Neural crest cell (in vitro differentiated cells): ENCODE measurements at places on chromosomes 6 and 20.

GRCh38 chr6:44335631-44336030 is 6.8 kb upstream of the SPATS1 start:
- no peak for DNase-seq

DNA sequence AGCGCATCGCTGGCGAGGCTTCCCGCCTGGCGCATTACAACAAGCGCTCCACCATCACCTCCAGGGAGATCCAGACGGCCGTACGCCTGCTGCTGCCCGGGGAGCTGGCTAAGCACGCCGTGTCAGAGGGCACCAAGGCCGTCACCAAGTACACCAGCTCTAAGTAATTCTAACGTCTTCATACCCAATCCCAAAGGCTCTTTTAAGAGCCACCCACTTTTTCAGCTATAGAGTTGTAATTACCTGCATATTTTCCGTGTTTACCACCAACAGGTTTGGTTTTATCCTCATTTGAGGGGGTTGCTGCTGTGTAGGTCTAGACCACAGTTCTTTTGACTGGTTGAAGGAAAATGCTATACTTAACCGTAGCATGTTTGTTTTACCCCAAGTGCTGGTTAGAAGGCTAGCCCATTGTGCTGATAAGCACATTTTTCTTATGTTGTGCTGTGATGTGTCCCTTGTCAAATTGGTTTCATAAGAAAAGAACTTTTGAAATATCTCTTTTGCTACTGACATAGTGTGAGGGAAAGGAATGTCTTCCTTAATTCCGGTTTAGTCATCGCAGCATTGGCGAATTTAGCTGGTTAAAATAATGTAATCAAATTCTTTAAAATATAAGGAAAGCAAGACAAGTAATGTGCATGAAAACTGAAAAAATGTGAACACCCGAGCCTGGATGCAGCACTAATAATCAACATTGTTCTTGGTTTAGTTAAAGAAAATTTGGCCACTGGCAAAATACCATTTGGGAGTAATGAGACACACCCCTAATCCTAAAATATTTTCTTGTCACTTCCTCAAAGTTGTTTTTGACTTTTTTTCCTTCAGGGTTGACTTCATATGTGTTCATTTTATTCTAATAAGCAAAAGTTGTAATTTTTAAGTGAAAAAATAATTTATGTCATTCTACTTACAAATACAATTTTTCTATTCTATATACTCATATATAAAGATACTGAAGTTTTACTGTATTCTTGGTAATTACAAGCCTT is 112.8 kb downstream of the HFE start:
- no peak for DNase-seq

DNA sequence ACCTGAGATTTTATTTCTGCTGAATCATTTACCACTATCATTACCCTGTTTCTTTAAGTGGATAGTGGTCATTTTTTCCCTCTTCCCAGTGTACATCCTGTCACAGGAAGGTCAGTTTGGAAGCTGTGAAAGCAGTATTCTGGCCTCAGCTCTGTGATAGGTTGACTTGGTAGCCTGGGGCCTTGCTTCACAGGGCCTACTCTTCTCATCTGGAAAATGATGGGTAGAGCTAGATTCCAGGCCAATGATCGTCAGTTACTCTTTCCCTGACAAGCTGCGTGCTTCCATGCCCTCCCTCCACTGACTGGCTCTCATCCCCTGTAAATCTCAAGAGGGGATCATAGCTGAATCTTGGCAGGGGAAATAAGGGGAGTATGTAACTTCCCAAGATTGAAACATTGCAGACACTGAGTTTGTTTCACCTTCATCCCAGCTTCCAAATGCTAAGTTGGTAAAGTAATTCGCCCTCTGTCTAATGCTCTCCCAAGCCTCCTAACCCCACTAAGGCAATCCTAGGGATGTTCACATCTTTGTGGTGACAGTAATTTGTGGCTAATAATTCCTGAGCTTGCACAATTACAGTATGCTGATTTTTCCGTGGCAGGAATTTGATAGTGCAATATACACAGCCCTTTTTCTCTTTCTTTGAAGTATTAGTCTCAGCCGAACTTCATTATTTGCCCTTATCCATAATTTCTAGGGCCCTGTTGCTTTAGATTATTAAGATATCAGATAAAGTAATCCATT is 51.2 kb downstream of the VAPB start:
- no peak for DNase-seq

DNA sequence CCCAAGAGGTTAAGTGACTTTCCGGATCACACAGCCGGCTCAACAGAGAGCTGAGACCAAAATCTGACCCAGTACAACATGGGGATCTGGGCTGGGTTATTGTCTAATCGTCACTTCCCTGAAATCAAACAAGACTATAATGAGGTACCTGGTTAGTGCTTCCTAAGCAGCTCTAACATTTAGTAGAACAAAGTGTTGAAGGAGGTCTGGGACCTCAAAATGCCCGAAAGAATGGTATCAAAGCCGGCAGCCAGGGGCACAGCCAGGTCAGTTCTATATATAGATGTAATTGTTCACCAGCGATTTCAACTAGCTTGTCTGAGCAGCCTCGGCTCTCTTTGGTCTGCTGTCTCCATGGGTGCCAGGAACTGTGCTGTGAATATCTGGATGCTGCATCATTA is 245.5 kb upstream of the ECI2 start:
- no peak for DNase-seq

GRCh38 chr6:149860834-149861602 is 3.1 kb downstream of the LRP11 start:
- DNase-seq, result no peak

- DNase-seq, result no peak
Observed at GRCh38 chr6:26611599-26611998, 14.8 kb downstream of the ABT1 start.

DNA sequence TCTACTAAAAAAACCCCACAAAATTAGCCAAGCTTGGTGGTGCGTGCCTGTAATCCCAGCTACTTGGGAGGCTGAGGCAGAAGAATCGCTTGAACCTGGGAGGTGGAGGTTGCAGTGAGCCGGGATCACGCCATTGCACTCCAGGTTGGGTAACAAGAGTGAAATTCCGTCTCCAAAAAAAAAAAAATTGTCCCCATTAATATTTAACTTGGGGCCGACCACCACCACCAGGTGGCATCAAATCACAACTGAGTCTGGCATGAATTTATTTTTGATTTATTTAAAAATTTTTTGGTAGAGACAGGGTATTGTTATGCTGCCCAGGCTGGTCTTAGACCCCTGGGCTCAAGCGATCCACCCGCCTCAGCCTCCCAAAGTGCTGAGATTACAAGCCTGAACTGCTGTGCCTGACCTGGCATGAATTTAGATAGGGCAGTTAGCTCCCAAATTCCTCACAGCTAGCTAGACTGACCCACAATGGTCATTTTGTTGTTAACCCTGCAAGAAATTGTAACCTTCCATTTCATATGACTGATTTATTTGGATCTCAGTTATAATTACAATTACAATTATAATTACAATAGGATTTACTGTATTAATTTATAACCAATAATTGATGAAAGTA is 17.1 kb upstream of the BEND3 start:
- DNase-seq, result peak; percentile 51

DNA sequence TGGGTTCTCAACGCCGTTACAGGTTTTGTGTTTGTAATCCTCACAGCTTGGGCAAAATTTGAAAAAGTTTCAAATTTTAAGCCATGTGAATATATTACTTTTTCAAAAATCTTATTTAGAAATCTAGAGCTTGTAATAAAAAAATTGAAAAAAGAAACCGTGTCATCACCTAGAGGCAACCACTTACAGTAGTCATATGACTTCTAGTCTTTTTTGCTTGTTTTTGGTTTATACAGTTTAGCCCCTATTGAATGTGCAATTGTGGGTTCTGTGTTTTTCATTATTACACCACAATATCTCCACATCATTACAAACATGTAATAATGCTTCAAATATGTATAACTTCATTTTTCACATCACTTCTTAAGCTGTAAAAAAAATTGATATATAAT is 888 bp downstream of the DYNLRB1 start:
- DNase-seq, result no peak

DNA sequence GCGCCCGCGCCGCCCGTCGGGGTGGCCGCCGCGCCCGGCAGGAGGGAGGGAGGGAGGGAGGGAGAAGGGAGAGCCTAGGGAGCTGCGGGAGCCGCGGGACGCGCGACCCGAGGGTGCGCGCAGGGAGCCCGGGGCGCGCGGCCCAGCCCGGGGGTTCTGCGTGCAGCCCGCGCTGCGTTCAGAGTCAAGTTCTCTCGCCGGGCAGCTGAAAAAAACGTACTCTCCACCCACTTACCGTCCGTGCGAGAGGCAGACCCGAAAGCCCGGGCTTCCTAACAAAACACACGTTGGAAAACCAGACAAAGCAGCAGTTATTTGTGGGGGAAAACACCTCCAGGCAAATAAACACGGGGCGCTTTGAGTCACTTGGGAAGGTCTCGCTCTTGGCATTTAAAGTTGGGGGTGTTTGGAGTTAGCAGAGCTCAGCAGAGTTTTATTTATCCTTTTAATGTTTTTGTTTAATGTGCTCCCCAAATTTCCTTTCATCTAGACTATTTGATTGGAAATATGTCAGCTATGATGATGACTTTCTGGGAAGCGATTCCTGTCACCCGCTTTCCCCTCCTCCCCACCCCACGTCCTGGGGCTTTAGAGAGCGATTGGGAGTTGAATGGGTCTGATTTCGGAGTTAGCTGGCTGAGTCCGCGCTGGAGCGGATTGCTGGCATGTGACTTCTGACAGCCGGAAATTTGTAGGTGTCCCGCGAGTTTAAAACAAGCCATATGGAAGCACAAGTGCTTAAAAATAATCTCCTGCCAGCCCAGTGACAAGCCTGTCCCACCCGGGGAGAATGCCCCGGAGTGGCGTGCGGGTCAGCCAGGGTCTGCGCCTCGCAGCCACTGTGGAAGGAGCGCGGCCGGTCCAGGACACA is 1.1 kb downstream of the ESR1 start:
- no peak for DNase-seq

- DNase-seq, result no peak
Observed at GRCh38 chr20:47929368-47930115, 144.3 kb upstream of the SULF2 start.

- DNase-seq, result no peak
Observed at GRCh38 chr6:106648651-106649308, 19.4 kb downstream of the QRSL1 start.

GRCh38 chr20:56249244-56249955 is 868 bp downstream of the MC3R start:
- DNase-seq, result peak; percentile 1

DNA sequence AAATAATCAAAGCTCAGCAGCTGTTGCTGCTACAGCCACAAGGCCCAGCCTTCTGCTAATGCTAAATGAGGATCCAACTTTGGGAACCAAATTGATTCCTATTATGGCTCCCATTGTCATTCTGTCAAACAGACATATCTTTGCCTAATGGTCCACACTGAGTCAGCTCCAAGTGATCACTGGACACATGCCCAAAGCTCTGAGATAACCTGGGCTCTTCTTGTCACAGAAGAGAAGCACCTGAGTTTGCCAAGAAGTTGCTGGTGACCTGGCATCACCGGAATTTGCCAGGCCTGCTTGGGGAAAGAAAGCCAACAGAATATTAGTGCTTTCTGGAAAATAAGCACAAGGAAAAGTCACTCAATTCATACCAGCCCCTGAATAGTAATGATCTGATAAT is 5.8 kb downstream of the TNFRSF21 start:
- DNase-seq, result no peak

DNA sequence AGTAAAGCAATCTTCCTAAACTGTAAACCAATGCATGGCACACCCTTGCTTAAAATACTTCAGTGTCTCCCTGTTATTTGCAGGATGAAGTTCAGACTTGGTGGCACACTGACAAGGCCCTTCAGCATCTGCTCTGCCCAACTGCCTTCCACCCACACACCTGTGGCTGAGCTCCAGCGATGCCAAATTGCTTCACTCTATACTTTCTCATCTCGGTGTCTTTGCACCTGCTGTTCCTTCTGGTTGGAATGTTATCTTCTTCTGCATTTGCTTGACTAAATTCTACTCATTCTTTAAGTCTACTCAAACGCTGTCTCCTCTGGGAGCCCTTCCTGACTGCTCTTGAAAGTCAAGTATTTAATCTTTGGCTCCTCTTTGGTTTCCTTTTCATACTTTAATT is 100.1 kb upstream of the SUPT3H start:
- no peak for DNase-seq

DNA sequence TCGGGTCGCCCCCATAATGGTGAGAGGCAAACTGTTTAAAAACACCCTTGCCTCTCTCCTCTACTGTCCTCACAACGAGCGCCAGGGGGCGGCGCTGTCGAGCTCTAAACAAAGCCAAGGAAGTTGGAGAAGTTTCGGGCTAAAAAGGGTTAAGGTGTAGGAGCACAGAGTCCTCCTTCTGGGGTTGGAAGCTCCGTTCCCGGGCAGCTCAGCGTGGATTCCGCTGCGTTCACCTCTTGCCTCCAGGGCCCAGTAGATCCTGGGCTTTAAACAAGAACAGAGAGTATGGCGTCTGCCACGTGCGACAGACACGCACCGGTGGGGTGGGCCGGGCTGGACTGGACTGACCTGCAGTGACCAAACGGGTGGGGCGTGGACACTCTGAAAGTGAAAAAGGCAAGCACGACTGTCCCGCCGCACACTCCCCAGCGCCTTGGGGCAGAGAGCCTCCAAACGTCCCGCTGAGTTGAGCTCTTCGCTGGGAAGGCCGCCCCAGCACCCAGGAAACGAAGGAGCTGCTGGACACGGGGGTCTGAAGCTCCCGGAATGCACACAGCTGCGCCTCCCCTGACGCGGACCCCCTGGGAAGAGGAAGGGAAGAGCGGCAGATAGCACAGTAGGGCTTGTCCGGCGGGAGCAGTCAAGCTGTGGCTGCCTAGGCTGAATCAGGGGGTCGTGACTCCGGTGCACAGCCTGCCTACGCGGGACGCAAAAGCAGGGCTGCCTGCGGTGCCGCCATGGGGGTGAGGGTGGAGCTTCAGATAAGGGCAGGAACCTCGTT is 1.6 kb upstream of the THBD start:
- peak; percentile 77 for DNase-seq

DNA sequence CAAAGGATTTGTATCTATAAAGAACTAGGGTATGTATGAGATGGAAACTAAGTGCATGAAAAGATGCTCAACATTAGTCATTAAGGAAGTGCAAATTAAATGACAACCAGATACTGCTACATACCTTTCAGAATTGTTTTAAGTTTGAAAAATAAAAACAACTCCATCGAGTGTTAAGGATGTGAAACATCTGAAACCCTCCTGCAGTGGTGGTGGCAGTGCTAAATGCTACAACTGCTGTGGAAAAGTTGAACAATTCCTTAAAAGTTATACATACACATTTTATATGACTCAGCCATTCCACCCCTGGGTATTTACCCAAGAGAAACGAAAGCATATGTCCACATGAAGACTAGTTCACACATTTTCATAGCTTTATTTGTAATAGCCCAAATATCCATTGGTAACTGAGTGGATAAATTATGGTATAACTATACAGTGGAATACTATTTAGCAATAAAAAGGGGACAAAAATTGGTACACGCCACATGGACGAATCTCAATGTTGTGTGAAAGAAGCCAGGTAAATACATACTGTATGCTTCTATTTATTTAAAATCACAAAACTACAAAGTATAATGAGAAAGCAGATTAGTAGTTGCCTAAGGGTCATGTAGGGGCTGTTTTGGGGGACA is 10.6 kb downstream of the ARMH2 start:
- no peak for DNase-seq

DNA sequence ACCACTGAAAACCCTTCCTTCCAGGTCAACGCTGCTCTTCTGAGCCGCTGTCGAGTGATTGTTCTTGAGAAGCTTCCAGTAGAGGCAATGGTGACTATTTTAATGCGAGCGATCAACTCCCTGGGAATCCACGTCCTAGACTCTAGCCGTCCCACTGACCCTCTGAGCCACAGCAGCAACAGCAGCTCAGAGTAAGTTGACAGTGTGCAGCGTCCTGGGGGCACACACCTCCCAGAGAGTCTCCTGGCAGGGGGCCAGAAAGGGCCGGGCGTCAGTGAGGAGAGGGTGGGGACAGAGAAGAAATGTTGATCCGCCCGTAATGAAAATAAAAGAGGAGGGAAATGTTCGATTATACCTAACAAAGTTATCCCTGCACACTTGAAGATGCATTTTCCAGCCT is 5.0 kb downstream of the WRNIP1 start:
- no peak for DNase-seq
